ENCODE measurements at places on chromosomes 2 and 18.
A peak's percentile ranks its signal among the peaks of the same experiment; 100 is the strongest.

DNA sequence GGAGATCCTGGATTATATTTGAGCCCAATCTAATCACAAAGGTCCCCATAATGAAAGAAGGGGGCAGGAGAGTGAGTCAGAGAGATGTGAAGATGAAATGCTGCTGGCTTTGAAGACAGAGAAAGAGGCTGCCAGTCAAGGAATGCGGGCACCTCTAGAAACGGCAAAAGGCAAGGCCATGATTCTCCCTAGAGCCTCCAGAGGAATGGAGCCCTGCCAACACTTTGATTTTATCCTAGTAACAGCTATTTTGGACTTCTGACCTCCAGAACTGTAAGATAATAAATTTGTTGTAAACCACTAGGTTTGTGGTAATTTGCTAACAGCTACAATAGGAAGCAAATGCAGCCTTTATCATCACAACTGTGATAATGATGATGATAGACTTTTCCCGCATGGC is 32.9 kb downstream of the LBH start:
- no peak for DNase-seq

GRCh38 chr18:59980188-59980637 is 80.4 kb downstream of the PMAIP1 start:
- no peak for DNase-seq

GRCh38 chr2:50443868-50444630 is 587.9 kb downstream of the NRXN1 start:
- no peak for DNase-seq

- no peak for DNase-seq
Measured at GRCh38 chr18:11579916-11580315, 29.5 kb upstream of the SLC35G4 start.

GRCh38 chr18:25832001-25832604 is 258.3 kb downstream of the SS18 start:
- peak; percentile 20 for DNase-seq

DNA sequence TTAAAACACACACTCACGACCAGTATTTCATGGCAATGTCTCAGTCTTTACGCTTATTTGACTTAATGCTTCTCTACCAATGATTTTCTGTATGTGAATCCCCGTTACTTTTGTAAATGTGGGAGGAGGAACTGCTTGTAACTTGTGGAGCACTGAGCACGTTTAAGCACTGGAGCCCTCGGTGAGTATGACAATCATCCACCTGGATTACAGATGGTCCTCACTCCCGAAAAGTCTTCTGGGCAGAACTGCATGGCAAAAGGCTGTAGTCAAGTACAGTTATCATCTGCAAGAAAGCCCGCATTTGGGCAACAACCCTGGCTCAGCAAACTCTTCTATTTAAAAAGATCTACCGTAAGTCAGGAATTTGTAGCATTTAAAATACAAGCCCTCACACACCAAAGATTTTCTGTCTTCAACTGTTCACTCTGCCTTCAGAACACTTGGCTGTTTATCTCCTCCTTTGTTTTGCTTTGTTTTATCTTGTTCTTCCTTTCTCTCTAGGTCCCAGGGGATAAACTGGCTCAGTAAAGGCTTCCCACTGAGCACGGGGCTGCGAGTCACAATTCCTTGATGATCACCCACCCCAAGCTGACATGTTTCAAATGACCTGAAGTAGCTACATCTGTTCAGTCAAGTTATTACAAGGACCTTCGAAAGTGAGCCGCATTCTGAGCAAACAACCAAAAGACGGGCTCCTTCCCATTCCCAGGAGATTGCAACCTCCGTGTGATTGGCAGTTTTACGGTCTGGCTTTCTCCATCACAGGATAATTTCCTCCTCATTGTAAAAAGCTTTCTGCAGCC is 102.2 kb downstream of the DLGAP1 start:
- no peak for DNase-seq
